ENCODE measurements at places on chromosomes 1 and 21.

- no peak for DNase-seq
- H3K27ac ChIP-seq, result no peak overlapping the region
- no peaks in the 10 kb centered on the region for H3K27me3 ChIP-seq
- H3K4me1 ChIP-seq, result no peaks in the 10 kb centered on the region
These were observed 158.3 kb upstream of the C1orf21 start for GRCh38 chr1:184228558-184228957.

- no peak overlapping the region for H3K27ac ChIP-seq
- no peaks in the 10 kb centered on the region for H3K4me1 ChIP-seq
- peaks cover 7% of the 10 kb centered on the region for H3K36me3 ChIP-seq
- DNase-seq, result peak; percentile 70
- H3K4me3 ChIP-seq, result no peak overlapping the region
- no peaks in the 10 kb centered on the region for H3K27me3 ChIP-seq
These were observed 41.4 kb downstream of the RNF115 start for GRCh38 chr1:145782272-145783099.

GRCh38 chr1:229563701-229564100 lies 5.2 kb upstream of the ABCB10 start:
- DNase-seq, result peak; percentile 62
- no peak overlapping the region for H3K4me3 ChIP-seq
- H3K36me3 ChIP-seq, result no peaks in the 10 kb centered on the region
- no peaks in the 10 kb centered on the region for H3K27me3 ChIP-seq

DNA sequence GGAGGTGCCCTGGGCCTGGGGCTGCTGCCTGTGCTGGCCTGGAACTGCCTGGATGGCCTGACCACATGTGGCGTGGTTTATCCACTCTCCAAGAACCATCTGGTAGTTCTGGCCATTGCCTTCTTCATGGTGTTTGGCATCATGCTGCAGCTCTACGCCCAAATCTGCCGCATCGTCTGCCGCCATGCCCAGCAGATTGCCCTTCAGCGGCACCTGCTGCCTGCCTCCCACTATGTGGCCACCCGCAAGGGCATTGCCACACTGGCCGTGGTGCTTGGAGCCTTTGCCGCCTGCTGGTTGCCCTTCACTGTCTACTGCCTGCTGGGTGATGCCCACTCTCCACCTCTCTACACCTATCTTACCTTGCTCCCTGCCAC lies 1.8 kb downstream of the GPR3 start:
- no peak overlapping the region for H3K4me3 ChIP-seq
- DNase-seq, result no peak
- no peak overlapping the region for H3K27ac ChIP-seq
- H3K4me1 ChIP-seq, result peaks cover 61% of the 10 kb centered on the region
- H3K27me3 ChIP-seq, result peaks cover 9% of the 10 kb centered on the region

GRCh38 chr1:23100074-23100748 lies 68.4 kb downstream of the LUZP1 start:
- DNase-seq, result no peak
- peaks cover 2% of the 10 kb centered on the region for H3K36me3 ChIP-seq
- H3K4me1 ChIP-seq, result peaks cover 6% of the 10 kb centered on the region
- H3K27ac ChIP-seq, result peak overlapping the region; percentile 26
- H3K27me3 ChIP-seq, result no peaks in the 10 kb centered on the region
- H3K4me3 ChIP-seq, result no peak overlapping the region

DNA sequence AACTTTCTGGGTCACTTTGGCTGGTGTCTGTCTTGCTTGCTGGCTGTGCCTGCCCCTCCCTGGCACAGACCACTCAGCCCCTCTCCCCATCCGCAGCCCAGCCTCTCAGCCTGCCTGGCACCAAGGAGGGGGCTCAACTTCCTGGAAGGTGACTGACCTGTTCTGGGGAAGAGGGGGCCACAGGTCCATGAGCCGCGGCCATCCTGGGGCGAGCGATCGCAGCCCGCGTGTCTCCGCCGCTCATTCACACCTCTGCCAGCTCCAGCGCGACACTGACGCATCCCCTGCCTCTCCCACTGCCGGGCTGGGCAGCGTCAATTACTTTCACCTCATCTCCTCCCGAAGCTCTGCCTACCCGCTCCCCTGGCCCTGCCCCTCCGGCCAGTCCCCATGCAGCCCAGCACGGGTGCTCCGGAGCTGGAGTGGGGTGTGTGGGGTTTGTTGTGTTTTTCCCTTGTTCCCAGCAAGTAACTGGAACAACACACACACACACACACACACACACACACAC lies 14.3 kb downstream of the SLC6A9 start:
- no peak overlapping the region for H3K27ac ChIP-seq
- H3K36me3 ChIP-seq, result no peaks in the 10 kb centered on the region
- no peak overlapping the region for H3K4me3 ChIP-seq
- peaks cover 2% of the 10 kb centered on the region for H3K27me3 ChIP-seq

GRCh38 chr1:226784081-226785049 lies 45.3 kb upstream of the ITPKB start:
- H3K27ac ChIP-seq, result peak overlapping the region; percentile 35
- H3K27me3 ChIP-seq, result no peaks in the 10 kb centered on the region
- no peak overlapping the region for H3K4me3 ChIP-seq
- peak; percentile 15 for DNase-seq
- H3K36me3 ChIP-seq, result no peaks in the 10 kb centered on the region
- H3K4me1 ChIP-seq, result peaks cover 9% of the 10 kb centered on the region

GRCh38 chr1:58426918-58427317 lies 119.6 kb downstream of the OMA1 start:
- H3K4me1 ChIP-seq, result no peaks in the 10 kb centered on the region
- no peak overlapping the region for H3K4me3 ChIP-seq
- H3K36me3 ChIP-seq, result no peaks in the 10 kb centered on the region
- DNase-seq, result no peak
- H3K27me3 ChIP-seq, result no peaks in the 10 kb centered on the region
- H3K27ac ChIP-seq, result no peak overlapping the region

DNA sequence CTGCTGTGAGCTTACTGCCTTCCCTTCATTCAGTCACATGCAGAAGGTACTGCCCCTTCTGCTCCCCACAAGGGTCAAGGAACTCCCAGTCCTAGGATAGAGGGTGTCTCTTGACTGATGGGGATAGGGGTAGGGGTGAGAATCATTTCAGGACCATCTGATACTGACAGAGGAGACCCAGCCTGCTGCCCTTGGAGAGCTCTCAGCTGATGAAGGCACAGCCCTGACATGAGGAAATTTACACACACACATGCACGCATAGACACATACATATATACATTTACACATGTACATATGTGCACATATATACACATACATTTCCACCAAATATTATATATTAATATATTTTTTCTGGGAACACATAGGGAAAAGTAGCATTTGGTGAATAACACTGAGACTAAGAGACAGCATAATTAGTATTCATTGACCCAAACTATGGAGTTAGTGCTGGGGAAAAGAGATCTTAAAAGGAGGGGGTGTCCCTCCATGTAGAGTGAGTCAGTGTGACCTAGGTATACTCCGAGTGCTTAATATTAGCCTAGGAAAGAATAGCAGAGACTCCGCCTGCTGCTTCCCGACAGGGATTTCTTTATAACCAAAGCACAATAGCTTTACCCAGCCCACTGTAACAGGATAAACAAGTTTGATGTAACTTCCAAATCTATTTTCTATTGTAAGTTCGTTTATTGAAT lies 27.6 kb upstream of the HHAT start:
- H3K4me1 ChIP-seq, result peaks cover 57% of the 10 kb centered on the region
- no peaks in the 10 kb centered on the region for H3K27me3 ChIP-seq

DNA sequence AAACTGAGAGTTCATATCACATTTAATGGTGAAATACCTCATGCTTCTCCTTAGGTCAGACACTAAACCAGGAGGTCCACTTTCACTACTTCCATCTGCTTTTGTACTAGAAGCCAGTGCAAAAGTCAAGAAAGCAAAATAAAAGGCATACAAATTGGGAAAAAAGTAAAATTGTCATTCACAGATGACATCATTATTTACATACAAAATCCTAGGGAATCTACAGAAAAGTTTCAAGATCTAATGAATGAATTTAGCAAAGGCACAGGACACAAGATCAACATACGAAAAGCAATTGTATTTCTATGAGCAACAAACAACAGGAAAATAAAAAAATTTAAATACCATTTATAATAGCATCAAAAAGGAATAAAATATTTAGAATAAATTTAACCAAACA lies 41.5 kb downstream of the LYST start:
- DNase-seq, result no peak
- H3K36me3 ChIP-seq, result peaks cover 2% of the 10 kb centered on the region
- H3K4me3 ChIP-seq, result no peak overlapping the region
- no peak overlapping the region for H3K27ac ChIP-seq

DNA sequence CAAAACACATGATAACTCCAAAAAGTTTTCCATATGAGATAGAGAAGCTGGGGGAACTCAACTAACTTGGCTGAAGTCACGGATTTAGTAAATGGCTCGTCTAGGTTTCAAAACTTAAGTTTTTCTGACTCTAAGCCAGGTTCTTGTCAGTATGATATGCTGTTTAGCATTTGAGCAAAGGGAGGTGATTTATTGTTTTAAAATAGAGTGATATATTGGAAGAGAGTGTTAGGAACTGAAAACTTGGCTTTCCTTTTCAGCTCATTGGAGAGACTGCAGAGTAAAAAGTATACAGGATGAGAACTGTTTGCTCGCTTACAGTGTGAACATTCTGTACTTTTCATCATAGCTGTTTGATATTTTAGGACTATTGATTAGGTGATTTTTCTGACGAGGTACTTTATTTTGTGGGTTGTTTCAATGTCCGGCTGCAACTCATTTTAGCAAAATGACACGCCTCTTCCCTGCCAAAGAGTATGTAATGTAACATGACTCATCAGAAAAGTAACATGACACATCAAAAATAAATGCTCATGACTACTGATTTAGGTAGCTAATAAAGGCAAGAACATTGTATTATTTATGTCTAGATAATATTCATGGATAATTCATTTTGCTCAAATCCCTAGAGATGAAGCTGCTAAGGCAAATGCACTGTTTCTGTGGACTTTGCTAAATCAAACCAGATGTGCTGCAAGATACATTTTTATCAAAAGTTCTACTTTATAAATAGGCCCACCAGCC lies 355.1 kb downstream of the GPATCH2 start:
- no peaks in the 10 kb centered on the region for H3K4me1 ChIP-seq
- no peak overlapping the region for H3K4me3 ChIP-seq
- H3K36me3 ChIP-seq, result no peaks in the 10 kb centered on the region
- no peak overlapping the region for H3K27ac ChIP-seq

DNA sequence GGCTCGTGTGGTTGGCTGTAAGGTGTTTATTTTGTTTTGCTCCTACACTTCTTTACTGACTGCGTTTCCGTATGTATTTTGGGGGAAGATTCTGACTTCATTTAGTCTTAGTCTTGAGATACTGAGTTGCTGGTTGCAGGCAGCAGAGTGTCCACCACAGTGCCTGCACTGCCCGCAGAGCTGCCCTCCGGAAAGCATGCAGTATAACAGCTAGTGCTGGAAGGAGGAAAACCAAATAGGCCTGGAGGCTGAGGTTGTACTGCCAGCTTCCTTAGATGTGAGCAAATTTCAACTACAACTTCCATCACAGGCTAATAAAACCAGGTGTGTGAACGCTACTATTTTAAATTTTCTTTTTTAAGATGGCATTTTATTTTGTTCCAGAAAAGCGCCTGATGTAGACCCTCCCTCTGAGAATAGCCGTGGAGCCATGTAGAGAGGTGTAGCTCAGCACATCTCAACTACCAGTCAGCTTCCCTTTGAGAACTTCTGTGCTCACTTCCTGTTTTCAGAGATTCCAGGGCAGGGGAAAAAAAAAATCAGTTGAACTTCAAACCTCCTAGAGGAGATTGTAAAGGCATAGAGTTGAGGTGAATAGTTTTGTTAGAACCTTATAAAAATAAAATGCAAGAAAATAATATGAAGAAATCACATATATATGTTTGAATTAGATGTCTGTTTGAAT lies 17.6 kb downstream of the LMO4 start:
- H3K36me3 ChIP-seq, result peaks cover 18% of the 10 kb centered on the region
- DNase-seq, result peak; percentile 17
- no peak overlapping the region for H3K4me3 ChIP-seq
- H3K4me1 ChIP-seq, result no peaks in the 10 kb centered on the region

DNA sequence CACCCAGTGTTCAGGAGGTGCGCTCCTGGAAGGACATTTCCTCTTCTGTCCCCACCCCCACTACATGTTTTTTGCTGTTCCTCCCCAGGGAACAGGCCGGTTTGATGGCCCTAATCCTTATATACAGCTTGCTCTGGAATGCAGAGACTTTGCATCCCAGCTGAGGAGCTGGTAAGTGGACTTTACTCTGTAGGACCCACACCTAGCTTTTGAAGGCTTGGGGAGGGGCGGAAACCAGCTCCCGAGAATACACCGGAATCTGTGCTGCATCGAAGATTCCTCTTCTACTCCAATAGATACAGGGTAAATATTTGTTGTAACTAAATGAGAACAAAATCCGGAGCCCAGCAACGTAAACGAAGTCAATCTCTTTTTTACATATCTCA lies 1.2 kb upstream of the CGN start:
- no peak for DNase-seq
- peaks cover 19% of the 10 kb centered on the region for H3K4me1 ChIP-seq
- H3K4me3 ChIP-seq, result no peak overlapping the region
- H3K27me3 ChIP-seq, result peaks cover 40% of the 10 kb centered on the region

DNA sequence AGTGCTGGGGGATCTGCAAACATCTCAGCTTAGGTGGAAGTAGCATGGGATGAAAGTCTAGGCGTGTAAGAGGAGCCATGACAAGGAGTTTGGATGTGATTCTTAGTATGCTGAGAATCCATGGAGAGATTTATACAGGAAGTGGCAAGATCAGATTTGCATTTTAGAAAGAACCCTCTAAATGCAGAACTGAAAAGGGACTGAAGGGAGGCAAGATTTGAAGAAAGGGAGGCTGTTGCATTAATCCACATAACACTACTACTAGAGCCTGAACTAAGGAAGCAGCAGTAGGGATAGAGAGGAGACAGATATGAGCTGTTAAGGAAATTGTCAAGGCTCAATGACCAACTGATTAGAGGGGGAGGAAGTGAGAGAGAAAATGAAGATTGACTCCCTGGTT lies 9.8 kb downstream of the C1orf74 start:
- H3K27ac ChIP-seq, result no peak overlapping the region
- no peaks in the 10 kb centered on the region for H3K27me3 ChIP-seq
- no peak overlapping the region for H3K4me3 ChIP-seq
- H3K4me1 ChIP-seq, result peaks cover 6% of the 10 kb centered on the region
- no peaks in the 10 kb centered on the region for H3K36me3 ChIP-seq

GRCh38 chr1:183281039-183281438 lies 95.0 kb downstream of the LAMC2 start:
- no peaks in the 10 kb centered on the region for H3K27me3 ChIP-seq
- H3K36me3 ChIP-seq, result no peaks in the 10 kb centered on the region
- H3K27ac ChIP-seq, result peak overlapping the region; percentile 91

GRCh38 chr1:192809307-192810252 lies 741 bp downstream of the RGS2 start:
- peaks cover 8% of the 10 kb centered on the region for H3K4me1 ChIP-seq
- peak; percentile 82 for DNase-seq
- peak overlapping the region; percentile 92 for H3K4me3 ChIP-seq
- peak overlapping the region; percentile 93 for H3K27ac ChIP-seq
- no peaks in the 10 kb centered on the region for H3K27me3 ChIP-seq

GRCh38 chr1:61812916-61813315 lies 70.6 kb downstream of the PATJ start:
- no peak for DNase-seq
- H3K27ac ChIP-seq, result no peak overlapping the region
- no peaks in the 10 kb centered on the region for H3K36me3 ChIP-seq

DNA sequence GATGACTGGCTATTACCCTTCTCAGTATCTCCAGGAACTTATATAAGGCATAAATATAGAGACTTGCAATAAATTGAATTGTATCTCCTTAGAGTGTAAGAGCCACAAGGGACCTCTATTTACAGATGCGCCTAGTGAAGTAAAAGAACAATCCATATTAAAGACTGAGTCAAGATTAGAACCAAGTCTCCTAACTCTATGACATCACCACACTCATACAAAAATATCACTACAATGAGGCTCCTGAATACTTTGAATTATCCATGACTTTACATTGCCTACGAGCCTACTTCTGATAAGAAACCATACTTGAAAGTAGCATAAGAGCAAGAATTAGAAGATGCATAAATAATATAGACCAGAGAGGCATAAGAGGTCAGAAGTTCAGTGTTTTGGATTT lies 18.8 kb downstream of the DPYD start:
- no peak overlapping the region for H3K4me3 ChIP-seq
- no peaks in the 10 kb centered on the region for H3K27me3 ChIP-seq
- H3K27ac ChIP-seq, result no peak overlapping the region

All from muscle of leg (tissue), 16 donors.